Astrocyte (in vitro differentiated cells and primary cell): ENCODE measurements at places on chromosomes 1 and 21. TPM values are rescaled to one million over a fixed set of nuclear protein-coding genes. Genes with fewer than 3 reads are reported as not detected.

DNA sequence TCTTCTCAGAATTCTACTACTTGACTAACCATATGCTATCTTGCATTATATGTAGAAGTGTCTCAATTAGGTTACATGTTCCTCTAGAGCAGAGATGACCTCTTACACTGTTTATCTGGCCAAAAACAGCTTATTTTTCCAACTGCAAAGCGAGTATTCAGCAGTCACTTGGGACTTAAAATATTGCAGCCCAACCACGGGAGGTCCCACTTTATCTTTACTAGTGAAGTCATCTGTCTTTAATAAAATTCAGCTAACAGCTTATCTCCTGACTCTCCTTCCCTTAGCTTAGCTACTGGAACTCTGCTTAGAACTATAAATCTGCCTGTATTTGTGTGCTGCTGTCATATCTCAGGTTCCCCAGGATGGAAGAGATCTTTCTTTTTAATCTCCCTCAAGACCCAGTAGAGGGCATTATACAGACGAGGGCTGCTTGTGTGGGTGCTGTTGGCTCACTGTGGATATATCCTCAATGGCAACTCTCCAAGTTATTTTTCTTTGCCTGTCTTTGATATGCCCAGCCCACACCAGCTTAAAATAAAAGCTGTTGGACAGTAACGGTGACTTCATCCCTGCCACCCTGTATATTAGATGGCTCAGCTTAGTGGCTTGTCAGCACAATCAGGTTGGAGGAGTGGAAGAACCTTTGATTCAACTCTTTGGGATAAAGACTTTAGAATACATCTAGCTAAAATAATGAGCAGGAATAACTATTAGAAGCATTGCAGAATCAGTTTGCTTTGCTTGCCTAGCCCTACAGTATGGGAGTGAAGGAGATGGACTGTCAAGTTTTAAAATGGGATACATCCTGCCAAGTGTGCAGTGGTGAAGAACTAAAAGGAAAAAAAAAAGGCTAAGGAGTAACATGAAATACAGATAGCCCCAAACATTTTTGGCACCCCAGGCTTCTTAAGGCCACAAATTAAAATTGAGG, 9.6 kb downstream of the ENSA start:
- peaks cover 14% of the 10 kb centered on the region for H3K4me1 ChIP-seq
- H3K4me3 ChIP-seq, result no peak overlapping the region
- H3K27ac ChIP-seq, result peak overlapping the region; percentile 58
- DNase-seq, result peak; percentile 67

- H3K4me3 ChIP-seq, result no peak overlapping the region
- peak; percentile 30 for DNase-seq
- H3K36me3 ChIP-seq, result no peaks in the 10 kb centered on the region
- no peak overlapping the region for H3K27ac ChIP-seq
- H3K4me1 ChIP-seq, result no peaks in the 10 kb centered on the region
Measured at GRCh38 chr1:23673086-23673813, 18.4 kb upstream of the RPL11 start.

DNA sequence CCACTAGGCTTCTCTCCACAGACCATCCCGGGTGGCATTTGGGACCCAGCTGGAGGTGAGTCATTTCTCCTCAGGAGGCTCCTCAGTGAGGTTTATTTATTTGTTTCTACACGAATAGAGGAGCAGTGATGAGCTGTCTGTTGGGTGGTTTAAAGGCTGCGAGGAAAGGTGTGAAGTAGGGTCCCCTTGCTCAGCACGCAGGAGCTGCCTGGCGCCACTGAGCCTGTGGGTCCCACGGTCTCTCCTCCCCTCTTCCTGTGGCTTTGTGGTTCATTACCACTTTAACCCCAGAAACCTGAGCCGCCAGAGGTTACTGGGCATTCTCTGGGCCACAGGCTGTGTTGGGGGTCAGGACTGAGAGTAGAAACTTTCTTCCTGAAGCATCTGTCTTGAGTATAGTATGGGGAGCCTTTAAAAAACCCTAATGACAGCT, 39.9 kb downstream of the IL6R start:
- H3K36me3 ChIP-seq, result no peaks in the 10 kb centered on the region
- DNase-seq, result peak; percentile 78
- no peak overlapping the region for H3K4me3 ChIP-seq
- peaks cover 31% of the 10 kb centered on the region for H3K4me1 ChIP-seq
- peaks cover 9% of the 10 kb centered on the region for H3K27me3 ChIP-seq

DNA sequence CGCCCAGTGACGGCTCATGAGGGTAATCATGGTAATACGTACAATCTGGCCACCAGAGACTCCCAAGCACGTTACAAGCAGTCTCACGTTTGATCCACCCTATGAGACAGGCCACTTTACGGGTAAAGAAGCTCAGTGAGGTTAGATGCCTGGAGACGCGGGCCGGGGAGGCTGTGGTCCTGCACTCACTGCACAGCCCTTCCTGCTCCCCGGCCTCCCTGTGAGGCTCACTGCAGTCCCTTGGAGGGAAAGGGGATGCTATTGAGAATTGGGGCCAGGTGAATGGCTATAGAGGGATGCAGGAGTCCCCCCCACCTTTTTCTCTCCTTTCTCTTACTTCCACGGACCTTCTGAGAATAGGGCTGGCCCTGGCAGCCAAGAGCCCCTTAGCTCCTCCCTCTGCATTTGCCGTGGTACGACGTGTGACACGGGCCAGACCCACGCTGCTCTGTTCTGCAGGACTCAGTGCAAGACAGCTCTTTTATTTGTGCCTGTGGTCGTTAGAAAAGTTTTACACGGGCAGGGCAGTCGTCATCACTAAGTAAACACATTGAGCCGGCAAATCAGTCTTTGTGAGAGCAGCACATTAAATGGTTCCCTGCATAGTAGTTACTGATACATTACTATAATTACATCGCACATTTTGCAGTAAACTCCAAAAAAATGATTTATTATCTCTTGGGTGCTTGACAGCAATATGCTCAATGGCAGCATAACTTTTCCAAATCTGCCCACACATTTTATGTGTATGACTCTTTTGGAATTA, 18.8 kb downstream of the KIF26B start:
- H3K36me3 ChIP-seq, result no peaks in the 10 kb centered on the region
- DNase-seq, result peak; percentile 35
- H3K27ac ChIP-seq, result no peak overlapping the region
- H3K4me3 ChIP-seq, result no peak overlapping the region
- H3K27me3 ChIP-seq, result no peaks in the 10 kb centered on the region

GRCh38 chr21:30126576-30126975, 40.0 kb downstream of the CLDN17 start:
- DNase-seq, result no peak
- no peaks in the 10 kb centered on the region for H3K36me3 ChIP-seq
- H3K4me3 ChIP-seq, result no peak overlapping the region
- H3K4me1 ChIP-seq, result no peaks in the 10 kb centered on the region
- no peaks in the 10 kb centered on the region for H3K27me3 ChIP-seq

GRCh38 chr1:21700094-21700493, 30.9 kb upstream of the RAP1GAP start:
- H3K36me3 ChIP-seq, result peaks cover 24% of the 10 kb centered on the region
- H3K27ac ChIP-seq, result no peak overlapping the region
- no peaks in the 10 kb centered on the region for H3K27me3 ChIP-seq
- H3K4me1 ChIP-seq, result peaks cover 10% of the 10 kb centered on the region
- H3K4me3 ChIP-seq, result no peak overlapping the region

- no peak overlapping the region for H3K27ac ChIP-seq
- no peaks in the 10 kb centered on the region for H3K27me3 ChIP-seq
- H3K36me3 ChIP-seq, result no peaks in the 10 kb centered on the region
Measured at GRCh38 chr1:59194621-59195020, 102.3 kb upstream of the FGGY start.

GRCh38 chr21:41164052-41164451, 3.9 kb upstream of the BACE2 start:
- no peak overlapping the region for H3K27ac ChIP-seq
- no peaks in the 10 kb centered on the region for H3K36me3 ChIP-seq
- no peaks in the 10 kb centered on the region for H3K27me3 ChIP-seq
- no peak for DNase-seq

DNA sequence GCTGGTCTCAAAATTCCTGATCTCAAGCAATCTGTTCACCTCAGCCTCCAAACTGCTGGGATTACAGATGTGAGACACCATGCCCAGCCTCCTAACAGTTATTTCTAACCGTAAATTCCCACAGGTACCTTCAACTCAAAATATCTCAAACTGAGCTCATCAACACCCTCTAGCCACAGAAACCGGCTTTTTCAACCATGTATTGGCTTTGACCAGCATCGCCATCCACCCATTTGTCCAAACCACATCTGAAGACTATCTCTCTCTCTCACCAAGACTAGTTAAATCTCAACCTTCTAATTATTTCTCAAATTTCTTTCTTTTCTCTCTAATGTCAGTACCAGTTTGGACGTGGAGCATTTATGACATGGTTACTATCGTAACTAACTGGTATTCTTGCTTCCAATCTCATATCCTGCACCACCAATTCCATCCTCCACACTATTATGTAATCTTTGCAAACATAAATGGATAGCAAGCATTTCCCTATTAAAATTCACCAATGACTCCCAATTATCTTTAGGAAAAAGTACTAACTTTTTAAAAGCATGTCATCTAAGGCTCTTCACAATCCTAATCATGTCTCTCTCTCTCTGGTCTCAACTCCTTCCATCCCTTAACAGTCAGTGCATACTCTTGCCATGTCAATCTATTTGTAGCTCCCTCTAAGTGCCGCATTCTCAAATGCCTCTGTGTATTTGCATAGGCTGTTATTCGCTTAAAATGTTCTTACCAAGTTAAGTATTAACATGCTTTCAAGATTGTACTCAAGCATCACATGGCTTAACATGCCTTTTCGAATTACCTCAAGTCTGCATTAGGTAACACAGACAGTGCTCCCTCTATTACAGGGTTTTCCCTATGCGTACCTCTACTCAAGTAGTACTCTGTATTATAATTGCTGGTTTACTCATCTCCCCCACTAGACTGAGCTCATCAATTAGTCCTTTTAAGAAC, 18.1 kb downstream of the RSBN1 start:
- no peak overlapping the region for H3K4me3 ChIP-seq
- no peak for DNase-seq
- H3K27me3 ChIP-seq, result no peaks in the 10 kb centered on the region
- H3K36me3 ChIP-seq, result peaks cover 13% of the 10 kb centered on the region
- no peak overlapping the region for H3K27ac ChIP-seq

DNA sequence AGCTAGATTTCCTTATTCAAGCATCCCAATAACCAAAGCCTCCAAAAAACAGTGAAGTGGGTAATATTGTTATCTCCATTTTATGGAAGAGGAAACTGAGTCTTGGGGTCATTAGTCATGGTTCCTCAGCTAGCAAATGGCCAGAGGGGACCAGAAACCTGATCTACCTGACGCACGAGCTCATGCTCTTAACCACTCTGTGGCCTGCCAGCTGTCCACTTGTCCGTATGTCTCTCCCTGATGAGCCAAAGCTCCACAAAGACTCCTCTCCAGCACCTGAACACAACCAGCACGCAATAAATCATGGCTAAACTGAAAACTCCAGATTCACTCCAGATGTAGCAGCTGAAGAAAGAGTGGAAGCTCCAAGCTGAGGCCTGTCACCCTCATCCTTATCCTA, 5.8 kb downstream of the CAPN8 start:
- H3K27ac ChIP-seq, result no peak overlapping the region
- H3K36me3 ChIP-seq, result no peaks in the 10 kb centered on the region

GRCh38 chr1:63127376-63127775, 195.0 kb upstream of the FOXD3 start:
- no peaks in the 10 kb centered on the region for H3K36me3 ChIP-seq
- H3K4me1 ChIP-seq, result peaks cover 12% of the 10 kb centered on the region

DNA sequence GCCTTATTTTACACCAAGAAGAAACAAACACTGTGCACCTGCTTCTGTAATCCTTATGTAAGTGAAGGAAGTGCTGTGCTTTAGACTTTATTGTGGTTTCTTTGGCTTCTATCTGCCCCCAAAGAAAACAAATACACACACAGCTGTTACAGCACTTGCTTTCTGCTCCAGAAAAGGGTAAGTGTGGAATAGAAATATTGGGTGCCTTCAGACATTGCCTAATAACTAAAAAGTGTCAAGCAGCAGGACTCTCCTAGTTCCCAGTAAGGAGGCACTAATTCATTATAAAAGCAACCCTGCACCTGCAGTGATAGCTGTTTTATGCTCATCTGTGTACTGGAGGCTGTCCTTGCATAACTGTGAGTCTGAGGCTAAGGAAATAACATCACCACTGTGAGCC, 23.4 kb upstream of the PRRX1 start:
- no peaks in the 10 kb centered on the region for H3K4me1 ChIP-seq
- peak; percentile 14 for DNase-seq
- H3K27ac ChIP-seq, result no peak overlapping the region
- H3K4me3 ChIP-seq, result no peak overlapping the region
- H3K36me3 ChIP-seq, result no peaks in the 10 kb centered on the region

DNA sequence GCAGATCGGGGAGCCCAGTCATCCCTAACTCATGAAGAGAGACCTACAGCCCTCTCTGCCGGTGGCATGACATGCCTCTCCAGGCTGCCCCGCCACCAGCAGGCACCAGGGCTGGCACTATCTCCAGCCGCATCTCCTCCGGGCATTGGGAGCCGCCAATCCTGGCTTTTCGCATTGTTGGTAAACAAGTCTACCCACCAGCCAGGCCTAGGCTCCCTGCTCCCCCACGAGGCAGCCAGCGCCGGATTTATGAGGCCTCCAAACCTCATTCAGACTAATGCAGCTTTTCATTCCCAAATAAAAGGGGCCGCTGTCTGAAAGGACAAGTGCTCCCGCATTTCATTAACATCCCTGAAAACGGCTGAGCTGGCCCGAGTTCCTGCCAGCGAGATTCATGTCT, 3.4 kb upstream of the GRIK3 start:
- no peak overlapping the region for H3K4me3 ChIP-seq
- no peaks in the 10 kb centered on the region for H3K4me1 ChIP-seq
- peaks cover 27% of the 10 kb centered on the region for H3K27me3 ChIP-seq
- H3K36me3 ChIP-seq, result no peaks in the 10 kb centered on the region

DNA sequence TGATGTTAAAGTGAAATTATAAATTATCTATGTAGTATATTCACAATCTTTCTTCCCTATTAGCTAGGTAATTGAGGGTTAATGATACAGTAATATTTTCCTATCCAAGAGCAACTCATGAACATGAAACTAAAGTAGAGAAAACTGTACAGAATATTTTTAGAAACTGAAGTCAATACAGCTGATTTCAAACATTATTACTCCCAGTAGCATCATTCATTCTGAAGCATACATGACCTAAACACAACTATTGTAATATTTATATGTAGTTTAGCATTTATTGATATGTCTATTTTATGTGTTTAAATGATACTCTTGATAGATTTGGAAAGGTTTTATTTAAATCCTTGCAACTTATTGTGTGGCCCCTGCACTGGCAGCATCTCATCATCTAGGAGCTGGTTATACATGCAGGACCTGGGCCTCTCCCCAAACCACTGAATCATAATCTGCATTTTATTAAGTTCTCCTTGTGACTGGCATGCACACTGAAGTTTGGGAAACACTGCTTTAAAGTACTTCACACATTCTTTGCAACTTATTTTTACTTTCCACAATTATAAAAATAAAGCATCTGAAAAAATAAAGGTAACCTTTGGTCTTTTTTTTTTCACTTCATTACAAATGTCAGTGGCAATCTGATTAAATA, 199.9 kb downstream of the LRRC40 start:
- DNase-seq, result no peak
- H3K36me3 ChIP-seq, result no peaks in the 10 kb centered on the region
- no peaks in the 10 kb centered on the region for H3K27me3 ChIP-seq
- H3K4me3 ChIP-seq, result no peak overlapping the region
- no peak overlapping the region for H3K27ac ChIP-seq
- no peaks in the 10 kb centered on the region for H3K4me1 ChIP-seq

NFIA gene
- 4.6 and 7.2 TPM in 2 replicates for total RNA-seq

CLCNKA gene
- total RNA-seq, result 0.16 TPM in 1 of 2 replicates, not detected in the other

OR2T33 gene
- not detected in 2 replicates for total RNA-seq

LMX1A gene
- not detected in 2 replicates for total RNA-seq

MYOC gene
- not detected in 2 replicates for total RNA-seq

SIK1 gene
- total RNA-seq, result 58.7 and 68.0 TPM in 2 replicates

LRRC7 gene
- 0.14 and 0.27 TPM in 2 replicates for total RNA-seq

SMIM34 gene
- not detected in 2 replicates for total RNA-seq

S100A7A gene
- not detected in 2 replicates for total RNA-seq

C1QTNF12 gene
- total RNA-seq, result 3.9 and 4.7 TPM in 2 replicates

ZNF697 gene
- 46.1 and 58.4 TPM in 2 replicates for total RNA-seq
